ENCODE measurements at places on chromosomes 12 and 14. TPM values are rescaled to one million over a fixed set of nuclear protein-coding genes. Genes with fewer than 3 reads are reported as not detected.

DNA sequence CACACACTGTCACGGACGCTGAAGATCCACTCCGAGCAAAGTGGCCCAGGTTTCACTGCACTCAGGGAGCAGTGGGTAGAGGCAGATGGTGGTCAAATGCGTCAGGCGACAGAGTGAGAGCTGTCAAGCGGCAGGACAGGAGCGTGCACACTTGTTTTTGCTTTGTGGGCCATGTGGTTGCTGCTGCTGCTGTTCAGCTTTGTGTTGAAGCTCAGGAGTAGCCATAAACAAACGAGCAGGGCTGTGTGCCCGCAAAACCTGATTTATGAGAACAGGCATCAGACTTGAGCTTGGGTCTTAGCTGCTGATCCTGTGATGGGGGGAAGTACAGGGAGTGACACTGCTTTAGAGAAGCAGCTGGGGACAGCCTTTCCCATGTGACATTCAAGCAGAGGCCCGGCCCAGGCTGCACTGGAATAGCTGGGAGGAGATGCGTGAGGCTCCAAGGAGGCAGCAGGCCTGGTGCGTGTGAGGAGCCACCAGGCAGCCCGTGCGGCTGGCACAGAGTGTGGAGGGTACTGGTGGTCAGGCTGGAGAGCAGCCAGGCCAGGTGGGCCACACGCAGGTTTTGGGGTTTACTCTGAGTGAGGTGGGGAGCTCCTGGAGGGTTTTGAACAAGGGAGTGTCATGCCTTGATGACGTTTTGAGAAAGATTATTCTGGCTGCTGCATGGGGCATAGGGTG lies 31.1 kb upstream of the ASPG start:
- DNase-seq, result no peak

TAS2R9 gene
- total RNA-seq, result not detected

SLCO1B1 gene
- total RNA-seq, result not detected

DNA sequence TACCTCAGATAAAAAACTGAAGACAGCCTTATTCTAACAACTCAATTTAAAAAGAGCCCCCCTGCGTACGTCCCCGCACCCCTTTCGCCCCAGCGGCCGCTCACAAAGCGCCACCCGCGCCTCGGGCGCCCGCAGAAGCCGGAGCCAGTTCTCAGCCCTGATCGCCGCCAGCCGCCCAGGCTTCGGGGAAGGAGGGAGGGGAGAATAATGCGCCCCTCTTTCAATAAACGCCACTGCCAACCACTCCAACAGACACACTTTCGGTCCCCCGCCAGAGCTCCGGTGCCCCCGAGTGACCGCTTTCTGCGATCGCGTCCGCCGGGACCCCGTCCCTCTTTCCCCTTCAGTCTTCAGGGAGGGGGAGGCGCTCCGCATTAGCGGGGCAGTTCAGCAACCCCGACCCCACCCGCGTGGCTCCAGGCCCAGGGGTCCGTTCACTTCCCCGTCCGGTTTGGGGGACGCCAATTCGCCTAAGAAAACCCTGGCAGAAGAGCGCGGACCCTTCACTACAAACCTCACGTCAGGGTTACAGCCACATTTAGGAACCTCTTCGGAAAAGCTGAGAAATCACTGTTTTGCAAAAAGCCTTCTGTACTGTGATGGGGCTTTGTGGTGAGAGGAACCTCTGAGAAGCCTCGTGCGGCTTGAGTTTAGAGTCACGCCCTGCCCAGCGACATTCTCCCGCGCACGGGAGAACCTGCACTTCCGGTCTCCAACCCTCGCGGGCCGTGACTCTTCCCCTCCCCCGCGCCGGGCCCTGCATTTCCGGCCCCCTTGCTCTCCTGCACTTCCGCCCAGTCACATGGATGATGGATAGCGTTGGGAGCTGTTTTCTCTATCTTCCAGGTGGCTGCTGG lies 18.7 kb downstream of the FOXG1 start:
- peak; percentile 79 for DNase-seq

CLEC4C gene
- not detected for total RNA-seq

DNA sequence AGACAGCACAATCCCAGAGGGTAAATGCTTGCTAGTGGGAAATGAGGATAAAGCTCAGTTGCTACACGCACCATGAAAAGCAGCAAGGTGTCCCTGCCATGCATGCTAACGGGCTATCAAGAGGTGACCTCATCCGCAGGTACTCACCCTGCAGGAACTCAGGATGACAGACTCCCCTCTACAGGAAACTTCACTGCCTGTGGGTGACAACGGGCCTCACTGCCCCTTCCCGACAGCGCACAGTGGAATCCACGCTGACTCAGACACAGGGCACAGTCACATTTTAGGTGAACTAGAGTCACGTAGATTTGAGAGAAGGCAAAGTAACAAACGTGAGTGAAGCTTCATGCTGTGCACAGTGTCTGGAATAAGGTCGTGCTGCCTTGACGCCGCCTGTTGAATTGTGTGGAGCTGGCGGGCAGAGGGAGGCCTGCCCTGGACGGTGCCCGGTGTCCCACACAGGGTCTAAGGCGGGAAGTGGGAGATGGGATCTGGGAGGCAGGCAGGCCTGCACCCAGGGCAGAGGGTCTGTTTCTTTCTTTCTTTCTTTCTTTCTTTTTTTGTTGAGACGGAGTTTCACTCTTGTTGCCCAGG lies 331.8 kb downstream of the TMEM132D start:
- DNase-seq, result no peak

DNA sequence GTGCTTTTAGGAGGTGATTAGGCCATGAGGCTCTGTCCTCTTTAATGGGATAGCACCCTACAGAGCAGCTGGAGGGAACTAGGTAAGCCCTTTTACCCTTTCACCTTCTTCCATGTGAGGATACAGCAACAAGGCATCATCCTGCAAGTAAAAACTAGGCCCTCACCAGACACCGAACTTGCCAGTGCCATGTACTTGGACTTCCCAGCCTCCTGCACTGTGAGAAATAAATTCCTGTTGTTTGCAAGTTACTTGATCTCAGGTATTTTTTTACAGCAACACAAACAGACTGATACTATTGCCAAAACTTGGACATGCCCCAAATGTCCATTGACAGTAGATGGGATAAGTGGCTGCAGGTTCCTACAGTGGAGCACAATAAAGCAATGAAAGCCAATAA lies 85.8 kb upstream of the MAP1LC3B2 start:
- no peak for DNase-seq

ERP27 gene
- 0.73 TPM for total RNA-seq

RPL10L gene
- total RNA-seq, result not detected

GLI1 gene
- total RNA-seq, result 8.3 TPM

DNA sequence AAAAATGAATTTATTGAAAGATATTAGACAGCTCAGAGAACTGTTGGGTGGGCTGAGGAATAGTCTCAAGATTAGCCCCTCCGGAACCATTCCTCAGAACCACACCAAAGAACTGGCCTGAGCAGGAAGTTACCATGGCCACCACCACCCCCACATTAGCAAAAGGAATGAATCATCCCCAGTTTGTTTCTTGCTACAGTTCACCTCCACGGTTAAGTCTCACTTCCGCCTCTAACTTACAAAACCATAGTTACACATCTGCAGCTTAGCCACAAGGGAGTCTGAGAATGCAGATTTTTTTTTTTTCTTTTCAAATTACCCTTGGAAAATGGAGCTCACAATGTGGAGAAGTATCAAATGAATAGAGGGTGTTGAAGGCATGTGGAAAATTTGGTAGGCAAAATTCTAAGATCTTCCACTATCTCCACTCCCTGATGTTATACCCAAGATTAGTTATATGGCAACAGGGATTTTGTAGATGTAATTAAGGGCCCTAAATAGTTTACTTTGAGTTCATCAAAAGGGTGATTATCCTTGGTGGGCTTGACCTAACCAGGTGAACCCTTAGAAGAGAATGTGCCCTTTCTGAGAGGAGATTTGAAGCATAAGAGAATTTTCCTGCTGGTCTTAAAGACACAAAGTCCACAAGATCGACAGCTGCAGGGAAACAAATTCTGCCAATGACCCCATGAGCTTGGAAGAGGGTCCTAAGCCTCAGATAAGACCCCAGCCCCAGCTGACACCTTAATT lies 129.8 kb upstream of the KRR1 start:
- DNase-seq, result no peak

- DNase-seq, result no peak
These were observed 290.9 kb downstream of the TMEM117 start for GRCh38 chr12:44126806-44127205.

GRCh38 chr14:90381011-90381786 lies 15.6 kb upstream of the CALM1 start:
- no peak for DNase-seq

GRCh38 chr14:71964716-71965115 lies 32.5 kb downstream of the RGS6 start:
- DNase-seq, result no peak

SSTR1 gene
- total RNA-seq, result not detected

DNA sequence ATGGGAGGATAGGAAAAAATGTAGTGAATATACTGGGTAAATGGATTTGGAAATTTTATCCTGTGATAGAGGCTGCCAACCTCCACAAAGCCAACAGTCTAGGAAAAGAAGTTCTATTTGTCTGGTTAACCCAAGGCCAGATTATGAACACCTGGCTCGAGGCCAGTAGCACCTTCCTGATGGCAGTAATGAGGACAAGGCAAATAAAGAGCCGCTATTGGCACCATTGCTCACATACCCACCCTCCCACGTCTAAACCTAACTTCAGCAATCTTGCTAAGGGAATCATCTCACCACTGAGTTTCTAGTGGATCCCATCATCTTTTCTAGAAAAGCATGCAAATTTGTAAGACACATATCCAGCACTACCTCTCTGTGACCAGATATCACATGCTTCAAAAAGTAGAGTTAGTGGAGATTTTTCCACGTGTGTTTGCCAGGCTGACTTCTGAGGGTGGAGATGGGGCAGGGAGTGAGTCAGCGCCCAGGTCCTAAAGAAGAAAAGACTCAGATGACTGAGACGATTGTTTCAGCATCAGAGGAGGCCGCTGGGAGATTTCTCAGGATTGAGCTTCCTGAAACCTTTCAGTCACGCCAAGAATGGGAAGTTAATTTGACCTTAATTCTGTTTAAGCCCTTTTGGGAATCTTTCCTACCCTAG lies 362.9 kb downstream of the EMP1 start:
- no peak for DNase-seq

DNA sequence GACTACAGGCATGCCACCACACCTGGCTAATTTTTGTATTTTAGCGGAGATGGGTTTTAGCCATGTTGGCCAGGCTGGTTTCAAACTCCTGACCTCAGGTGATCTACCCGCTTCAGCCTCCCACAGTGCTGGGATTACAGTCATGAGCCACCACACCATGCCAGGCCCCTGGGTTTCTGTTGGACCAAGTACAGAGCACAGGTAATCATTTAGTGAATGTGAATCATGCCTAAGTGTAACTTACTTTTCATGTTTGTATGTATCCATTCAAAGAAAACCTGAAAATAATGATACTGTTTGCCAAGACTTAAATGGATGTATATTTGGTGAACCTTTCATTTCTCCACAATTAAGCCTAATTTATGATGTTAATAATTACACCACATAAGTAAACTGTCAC lies 65.9 kb downstream of the FGD6 start:
- DNase-seq, result no peak

DNA sequence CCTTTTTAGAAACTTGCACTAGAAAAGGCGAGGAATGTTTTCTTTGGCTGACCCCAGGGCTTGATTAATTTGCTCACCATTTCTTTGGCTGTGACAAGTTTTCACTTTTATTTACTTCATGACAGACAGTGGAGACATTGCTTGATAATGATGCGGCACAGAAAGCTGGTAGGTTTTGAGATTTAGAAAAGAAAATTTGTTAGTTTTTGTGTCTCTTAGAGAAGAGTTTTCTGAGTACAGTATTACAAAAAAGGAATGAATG lies 18.4 kb downstream of the SRGAP1 start:
- no peak for DNase-seq

GRCh38 chr12:69028941-69029729 lies 96.2 kb upstream of the CPM start:
- no peak for DNase-seq

All from chondrocyte (in vitro differentiated cells).